ENCODE measurements at places on chromosomes 12 and 14.

GRCh38 chr12:107031061-107031460 lies 44.1 kb upstream of the MTERF2 start:
- DNase-seq, result no peak

DNA sequence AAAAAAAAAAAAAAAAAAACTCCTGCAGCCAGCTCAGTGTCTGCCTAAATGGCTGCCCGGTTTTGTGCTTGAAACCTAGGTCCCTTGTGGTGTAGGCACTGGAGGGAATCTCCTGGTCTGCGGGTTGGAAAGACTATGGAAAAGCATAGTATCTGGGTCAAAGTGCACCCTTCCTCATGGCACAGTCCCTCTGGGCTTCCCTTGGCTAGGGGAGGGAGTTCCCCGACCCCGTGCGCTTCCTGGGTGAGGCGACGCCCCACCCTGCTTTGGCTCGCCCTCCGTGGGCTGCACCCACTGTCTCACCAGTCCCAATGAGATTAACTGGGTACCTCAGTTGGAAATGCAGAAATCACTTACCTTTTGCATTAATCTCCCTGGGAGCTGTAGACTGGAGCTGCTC lies 14.3 kb downstream of the PTCSC3 start:
- DNase-seq, result no peak

DNA sequence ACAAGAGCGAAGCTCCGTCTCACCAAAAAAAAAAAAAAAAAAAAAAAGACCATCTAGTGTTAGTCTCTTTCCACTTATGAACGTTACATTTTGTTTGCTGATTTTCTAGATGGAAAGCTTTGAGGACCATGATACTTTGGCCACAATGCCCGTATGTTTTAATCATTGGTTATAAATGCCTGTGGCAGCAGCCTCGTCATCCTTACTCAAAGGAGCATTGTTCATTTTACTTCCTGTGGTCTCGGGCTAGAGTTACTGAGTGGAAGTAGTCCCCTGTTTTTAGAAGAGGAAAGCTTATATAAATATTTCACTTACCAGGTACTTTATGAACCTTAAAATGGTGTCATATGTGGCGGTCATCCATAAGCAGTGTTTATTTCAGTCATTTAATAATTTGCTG lies 359.9 kb downstream of the AEBP2 start:
- DNase-seq, result no peak

- DNase-seq, result no peak
These were observed 57.5 kb upstream of the PIWIL1 start for GRCh38 chr12:130280231-130280630.

DNA sequence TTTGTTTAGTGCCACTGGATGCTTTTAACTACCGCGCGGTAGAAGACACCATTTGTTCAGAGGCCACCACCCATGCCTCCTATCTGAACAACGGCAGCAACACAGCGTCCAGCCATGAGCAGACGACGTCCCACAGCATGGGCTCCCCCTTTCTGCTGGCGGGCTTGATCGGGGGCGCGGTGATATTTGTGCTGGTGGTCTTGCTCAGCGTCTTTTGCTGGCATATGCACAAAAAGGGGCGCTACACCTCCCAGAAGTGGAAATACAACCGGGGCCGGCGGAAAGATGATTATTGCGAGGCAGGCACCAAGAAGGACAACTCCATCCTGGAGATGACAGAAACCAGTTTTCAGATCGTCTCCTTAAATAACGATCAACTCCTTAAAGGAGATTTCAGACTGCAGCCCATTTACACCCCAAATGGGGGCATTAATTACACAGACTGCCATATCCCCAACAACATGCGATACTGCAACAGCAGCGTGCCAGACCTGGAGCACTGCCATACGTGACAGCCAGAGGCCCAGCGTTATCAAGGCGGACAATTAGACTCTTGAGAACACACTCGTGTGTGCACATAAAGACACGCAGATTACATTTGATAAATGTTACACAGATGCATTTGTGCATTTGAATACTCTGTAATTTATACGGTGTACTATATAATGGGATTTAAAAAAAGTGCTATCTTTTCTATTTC lies 93.2 kb downstream of the FLRT2 start:
- DNase-seq, result no peak

- no peak for DNase-seq
These were observed 147.1 kb downstream of the MYRFL start for GRCh38 chr12:69972136-69972535.

DNA sequence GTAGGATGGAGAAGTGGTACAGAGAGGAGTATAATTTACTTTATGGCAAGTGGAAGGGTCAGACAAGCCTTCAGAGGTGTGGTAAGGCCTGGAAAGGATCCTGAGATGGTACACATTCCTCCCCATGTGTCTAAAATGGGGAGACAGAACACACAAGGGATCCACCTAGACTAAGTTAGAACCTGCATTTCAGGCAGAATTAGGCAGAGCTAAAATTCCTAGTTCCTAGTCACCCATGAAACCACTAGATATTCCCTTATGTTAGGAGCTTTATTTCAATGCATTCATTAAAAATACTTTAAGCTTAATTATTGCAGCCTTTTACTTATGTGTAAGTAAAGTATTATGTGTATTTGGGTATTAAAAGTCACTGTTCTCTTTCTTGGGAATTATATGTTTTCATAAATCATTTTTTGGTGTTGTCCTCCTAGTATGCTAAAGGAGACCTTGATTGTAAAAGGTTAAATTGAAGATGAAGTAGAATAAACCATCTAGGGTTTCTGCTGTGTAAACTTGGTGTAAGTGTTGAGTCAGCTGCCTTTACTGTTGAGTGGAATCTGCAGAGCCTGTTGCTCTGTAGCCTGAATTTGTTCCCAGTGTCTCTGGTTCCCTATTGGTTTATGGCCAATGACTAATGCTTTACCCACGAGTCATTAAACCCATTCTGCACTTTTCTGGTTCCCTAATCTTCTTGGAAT lies 423.2 kb downstream of the ATP23 start:
- no peak for DNase-seq
